ENCODE measurements at places on chromosomes 4 and X.

DNA sequence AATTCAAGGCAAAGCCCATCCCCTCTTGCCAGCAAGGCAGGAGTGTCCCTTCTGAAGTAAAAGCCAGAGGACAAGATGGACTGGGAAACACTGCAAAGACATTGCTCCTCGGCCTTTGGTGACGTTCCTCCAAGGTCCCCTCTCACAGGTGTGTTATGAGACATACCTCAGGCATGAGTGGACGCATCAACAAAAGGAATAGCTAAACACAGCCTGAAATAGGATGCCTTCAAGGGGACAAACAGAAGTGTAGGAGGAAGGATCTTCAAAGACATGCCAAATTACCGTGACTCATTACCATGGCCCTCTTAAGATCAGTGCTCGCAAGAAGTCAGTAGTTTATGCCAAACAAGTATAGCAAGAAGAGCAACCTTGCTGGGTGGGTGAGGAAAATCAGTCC lies 6.0 kb upstream of the IDS start:
- no peak for DNase-seq

- DNase-seq, result no peak
These were observed 10.6 kb upstream of the SHOX start for GRCh38 chrX:619812-620531.

- no peak for DNase-seq
These were observed 142.1 kb downstream of the CPEB2 start for GRCh38 chr4:15144249-15144966.

DNA sequence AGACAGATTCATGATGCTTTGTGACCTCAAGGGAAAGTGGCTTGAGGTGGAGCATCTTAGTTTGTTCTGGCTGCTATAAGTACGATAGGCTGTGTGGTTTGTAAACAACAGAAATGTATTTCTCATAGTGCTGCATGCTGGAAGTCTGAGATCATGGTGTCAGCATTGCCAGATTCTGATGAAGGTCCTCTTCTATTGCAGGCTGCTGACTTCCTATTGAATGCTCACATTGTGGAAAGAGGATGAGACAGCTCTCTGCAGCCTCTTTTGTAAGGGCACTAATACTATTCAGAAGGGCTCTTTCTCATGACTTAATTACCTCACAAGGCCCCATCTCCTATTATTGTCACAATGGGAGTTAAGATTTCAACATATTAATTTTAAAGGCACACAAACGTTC lies 1674.0 kb upstream of the PCDH7 start:
- DNase-seq, result no peak

- no peak for DNase-seq
These were observed 12.7 kb downstream of the ACOX3 start for GRCh38 chr4:8427761-8428287.

- DNase-seq, result no peak
These were observed 231.8 kb upstream of the GPRIN3 start for GRCh38 chr4:89539374-89539773.

DNA sequence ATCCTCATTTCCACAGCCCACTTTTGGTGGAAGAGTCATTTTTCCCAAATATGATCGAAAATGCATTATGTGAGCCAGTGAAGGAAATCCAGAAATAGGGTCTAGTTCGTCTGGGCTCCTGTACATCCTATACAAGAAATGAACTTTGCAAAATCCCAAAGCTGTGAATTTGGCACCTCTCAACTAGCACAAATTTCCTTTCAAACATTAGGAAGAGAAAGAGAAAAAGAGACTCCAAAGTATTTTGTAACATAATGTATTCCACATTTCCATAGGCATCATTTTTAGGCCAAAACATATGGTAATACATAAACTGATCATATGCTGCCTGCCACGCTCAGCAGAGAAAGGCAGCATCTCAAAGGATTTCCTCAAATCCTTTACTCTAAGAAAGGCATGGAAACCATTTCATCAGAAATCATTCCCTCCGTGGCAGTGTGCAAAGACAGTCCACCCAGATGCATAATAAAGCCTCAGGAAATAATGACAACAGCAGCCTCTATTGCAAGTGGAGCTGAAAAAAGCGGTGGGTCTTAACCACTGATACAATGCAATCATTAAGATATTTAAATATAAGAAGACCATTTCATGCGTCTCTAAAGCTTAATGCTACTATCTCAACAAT lies 56.8 kb downstream of the ANOS1 start:
- no peak for DNase-seq

- DNase-seq, result no peak
These were observed 16.0 kb downstream of the SUPT20HL1 start for GRCh38 chrX:24376403-24376802.
